SK-N-SH (cell line): ENCODE measurements at places on chromosomes 1 and 21. TPM values are rescaled to one million over a fixed set of nuclear protein-coding genes. Genes with fewer than 3 reads are reported as not detected.

The OR2T2 gene
- polyA plus RNA-seq = not detected in 2 replicates

The RGS18 gene
- not detected in 2 replicates for polyA plus RNA-seq

The ECM1 gene
- 20.2 and 32.3 TPM in 2 replicates for polyA plus RNA-seq

The S100A14 gene
- polyA plus RNA-seq = 0.15 TPM in 1 of 2 replicates, not detected in the other

DNA sequence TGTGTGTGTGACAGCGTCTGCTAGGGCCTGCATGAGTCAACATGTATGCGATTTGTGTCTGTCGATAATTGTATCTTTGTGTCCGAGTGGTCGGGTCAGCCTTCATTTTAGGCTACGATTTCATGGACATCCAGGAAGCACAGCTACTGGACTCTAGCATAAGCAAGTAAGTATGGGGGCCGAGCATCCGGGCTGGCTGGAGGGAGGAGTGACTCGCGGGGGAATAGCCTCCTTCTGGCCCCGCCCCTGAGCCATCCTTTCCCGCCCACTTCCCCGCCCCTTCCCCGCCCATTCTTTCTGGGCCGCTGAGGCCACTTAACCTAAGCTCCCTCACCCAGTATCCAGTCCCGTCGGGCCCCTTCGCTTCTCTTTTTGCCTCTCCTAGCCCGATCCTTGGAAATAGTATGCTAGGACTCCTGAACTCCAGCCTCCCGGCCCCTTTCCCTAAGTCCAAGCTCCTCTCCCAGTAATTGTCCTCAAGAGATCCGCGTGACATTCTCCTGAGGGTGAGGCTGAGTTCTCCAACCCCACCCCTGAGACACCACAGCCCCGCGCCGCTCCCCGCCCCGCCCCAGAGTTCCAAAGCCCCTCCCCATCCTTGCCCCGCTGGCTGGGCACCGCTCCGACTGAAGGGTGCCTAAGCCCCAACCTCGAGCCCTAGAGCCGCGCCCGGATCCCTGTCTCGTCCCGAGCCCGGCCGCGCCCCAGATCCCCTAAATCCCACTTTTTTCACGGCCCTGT is 1.2 kb downstream of the MAP3K6 start:
- peak; percentile 97 for DNase-seq

DNA sequence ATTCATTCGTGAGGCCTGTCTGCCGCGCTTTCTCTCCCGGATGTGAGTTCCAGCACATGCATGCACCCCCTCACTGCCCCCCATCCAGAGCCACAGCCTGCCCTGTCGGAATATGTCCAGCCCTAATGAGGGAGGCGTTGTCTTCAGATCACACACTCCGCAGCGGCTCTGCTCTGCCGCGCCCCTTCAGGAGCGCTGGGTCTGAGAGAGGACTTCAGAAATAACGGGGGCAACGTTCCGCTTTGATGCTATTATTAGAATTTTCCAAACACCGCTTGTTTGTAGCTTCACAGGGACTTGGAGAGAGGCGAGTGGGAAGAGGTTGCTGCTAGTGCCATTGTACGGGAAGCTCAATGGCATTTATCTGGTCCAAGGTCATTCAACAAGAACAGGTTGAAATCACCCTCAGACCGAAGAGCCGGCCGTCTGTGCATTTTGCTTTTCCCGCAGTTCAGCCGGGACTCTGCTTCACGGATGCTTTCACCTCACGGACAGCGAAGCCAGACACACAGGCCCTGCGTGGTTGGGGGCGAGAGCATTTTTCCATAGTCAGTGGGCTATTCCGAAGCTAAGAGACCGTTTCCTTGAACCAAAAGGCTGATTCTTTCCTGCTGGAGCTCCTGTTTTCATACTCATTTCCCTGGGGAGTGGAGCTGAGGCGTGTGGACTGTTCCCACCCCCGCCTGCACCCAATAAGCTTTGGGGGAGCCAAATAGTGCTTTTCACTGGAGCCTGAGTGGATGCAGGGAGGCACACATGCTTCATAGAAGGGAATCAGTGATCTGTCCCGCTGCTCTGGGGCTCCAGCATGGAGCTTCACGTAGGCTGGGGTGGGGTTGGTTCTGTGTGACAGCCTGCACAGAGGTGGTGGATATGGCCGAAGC is 69.7 kb downstream of the GALNT2 start:
- DNase-seq = no peak

- no peak for DNase-seq
These were observed 82.5 kb upstream of the MAP1LC3C start for GRCh38 chr1:242081446-242081845.

- DNase-seq = no peak
These were observed 8.2 kb downstream of the HCRTR1 start for GRCh38 chr1:31625561-31626222.

DNA sequence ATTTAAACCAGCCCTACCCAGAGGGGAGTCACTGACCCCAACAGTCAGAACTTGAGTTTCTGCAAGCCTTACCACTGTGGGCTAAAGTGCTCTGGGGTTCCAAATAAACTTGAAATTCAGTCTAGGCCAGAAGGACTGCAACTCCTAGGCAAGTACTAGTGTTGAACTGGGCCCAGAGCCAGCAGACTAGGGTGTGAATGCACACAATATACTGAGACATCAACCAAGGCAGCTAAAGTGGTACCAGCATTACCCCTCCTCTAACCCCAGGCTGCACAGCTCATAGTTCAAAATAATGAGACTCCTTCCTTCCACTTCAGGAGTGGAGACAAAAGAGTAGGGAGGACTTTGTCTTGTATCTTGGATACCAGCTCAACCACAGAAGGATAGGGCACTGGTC is 18.9 kb upstream of the IL20 start:
- DNase-seq = no peak

DNA sequence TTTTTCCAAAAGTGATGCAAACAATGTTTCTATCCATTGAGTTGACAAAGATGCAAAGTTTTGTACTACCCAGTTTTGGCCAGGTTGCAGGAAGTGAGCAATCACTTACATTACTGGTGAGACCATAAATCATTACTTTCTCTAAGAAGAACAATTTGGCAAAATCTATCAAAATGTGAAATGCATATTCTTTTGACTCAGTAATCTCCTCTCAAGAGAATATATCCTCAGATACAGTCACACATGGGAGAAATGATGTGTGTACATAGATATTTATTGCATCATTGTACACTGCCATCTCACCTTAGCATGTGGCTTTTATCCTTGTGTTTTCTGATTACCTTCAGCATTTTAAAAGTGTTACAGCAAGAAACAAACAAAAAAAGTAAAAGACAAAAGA is 52.4 kb upstream of the FMO3 start:
- no peak for DNase-seq

GRCh38 chr1:9086796-9087195 is 17.4 kb upstream of the SLC2A5 start:
- no peak for DNase-seq

DNA sequence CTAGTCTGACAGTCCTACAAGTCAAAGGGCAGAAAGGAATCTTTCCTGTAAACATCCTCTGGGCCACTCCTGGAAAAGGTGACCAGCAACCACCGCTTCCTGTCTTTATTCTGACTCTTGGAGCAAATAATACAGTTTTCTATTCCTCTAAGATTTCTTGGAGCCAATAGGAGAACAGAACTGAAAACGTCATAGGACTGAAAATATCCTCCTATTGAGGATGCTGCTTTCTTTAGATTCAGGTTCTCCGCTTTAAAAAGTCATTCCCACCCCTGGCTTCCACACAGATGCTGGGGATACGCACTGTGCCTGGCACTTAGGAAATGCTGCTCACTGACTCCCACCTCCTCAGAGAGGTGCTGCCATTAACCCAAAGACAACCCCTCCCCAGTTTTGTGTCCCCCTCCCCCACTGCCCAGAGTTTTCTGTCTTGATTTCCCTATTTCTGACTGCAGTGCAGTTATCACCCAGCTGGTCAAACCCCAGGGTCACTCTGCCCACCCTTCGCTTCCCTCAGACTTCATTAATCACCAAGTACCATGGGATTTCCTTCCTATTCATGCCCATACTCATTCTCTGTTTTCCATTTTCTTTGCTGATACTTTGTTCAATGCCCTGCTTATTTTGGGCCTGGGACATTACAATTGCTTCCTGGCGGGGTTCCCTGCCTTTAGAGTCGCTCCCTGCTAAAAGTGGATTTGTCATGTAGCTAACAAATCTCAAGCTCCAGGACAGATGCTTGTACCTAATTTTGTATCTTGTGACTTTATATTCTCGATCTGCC is 82.1 kb upstream of the ARHGAP29 start:
- DNase-seq = no peak

GRCh38 chr21:42047821-42048613 is 23.1 kb upstream of the UMODL1 start:
- DNase-seq = no peak

- no peak for DNase-seq
These were observed 225.7 kb upstream of the AJAP1 start for GRCh38 chr1:4428711-4429110.

- no peak for DNase-seq
These were observed 33.6 kb upstream of the CD34 start for GRCh38 chr1:207944571-207944970.

GRCh38 chr1:5435414-5435813 is 556.8 kb downstream of the NPHP4 start:
- DNase-seq = no peak

GRCh38 chr1:226697929-226698544 is 41.0 kb downstream of the ITPKB start:
- DNase-seq = no peak

GRCh38 chr1:241985787-241986186 is 13.1 kb downstream of the MAP1LC3C start:
- DNase-seq = peak; percentile 55

DNA sequence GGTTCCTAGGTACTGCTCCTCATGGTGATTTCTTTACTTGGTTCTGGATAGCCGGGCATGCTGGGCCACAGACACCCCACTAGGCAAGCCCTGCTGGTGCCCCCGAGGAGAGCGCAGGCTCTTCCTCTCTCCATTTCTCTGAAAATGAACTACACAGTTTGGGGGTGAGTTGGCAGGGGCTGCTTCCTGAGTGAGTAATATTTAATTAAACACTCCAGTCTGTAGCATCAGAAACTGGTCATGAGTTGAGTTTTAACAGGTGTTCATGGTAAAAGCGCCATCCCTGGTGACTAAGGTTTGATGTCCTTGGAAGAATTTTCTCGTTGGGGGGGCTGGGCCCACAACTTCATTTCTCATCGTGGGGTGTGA is 1.7 kb downstream of the SPSB1 start:
- DNase-seq = no peak

DNA sequence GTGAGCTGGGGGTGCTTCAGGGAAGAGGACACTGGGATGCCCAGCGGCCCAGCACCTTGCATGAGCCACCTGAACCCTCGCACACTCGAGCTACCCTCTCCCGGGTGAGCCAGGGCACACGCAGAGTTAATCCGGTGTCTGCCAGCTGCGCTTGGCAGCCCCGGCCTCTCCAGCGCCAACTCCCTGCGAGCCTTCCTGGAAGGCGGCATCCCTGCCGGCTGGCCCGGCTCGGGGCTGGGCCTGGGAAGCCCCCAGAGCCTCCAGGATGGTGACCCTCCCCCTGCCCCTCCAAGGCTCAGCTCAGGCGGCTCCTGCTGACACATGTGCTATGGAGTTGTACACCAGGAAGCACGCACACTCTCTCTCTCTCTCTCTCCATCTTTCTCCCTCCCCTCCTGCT is 48.7 kb downstream of the RAP1GAP start:
- peak; percentile 75 for DNase-seq

- peak; percentile 97 for DNase-seq
These were observed 20.7 kb downstream of the TRIM62 start for GRCh38 chr1:33161061-33161681.

DNA sequence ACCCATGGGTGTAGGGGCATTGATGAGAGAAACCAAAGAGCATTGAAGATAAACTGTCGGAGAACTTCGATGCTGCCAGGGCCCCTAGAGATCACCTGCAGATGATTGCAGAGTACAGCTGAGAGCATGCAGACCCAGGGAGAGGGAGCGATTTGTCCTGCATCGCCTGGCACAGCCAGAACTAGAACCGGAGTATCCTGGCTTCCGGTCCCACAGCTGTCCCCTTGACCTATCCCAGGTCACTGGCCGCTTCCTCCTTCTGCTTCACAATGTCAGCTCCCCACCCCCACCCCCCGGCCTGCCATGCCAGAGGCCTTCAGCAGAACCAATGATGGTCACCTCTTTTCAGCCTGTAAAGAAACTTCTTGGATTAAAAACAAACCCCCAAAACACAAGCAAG is 29.2 kb upstream of the SOX13 start:
- no peak for DNase-seq

GRCh38 chr1:206011057-206011456 is 7.9 kb upstream of the RAB7B start:
- DNase-seq = no peak

GRCh38 chr21:29125191-29125590 is 5.3 kb upstream of the MAP3K7CL start:
- no peak for DNase-seq

- no peak for DNase-seq
These were observed 28.3 kb downstream of the MX2 start for GRCh38 chr21:41390043-41390639.

GRCh38 chr1:104953555-104953954 is 1203.9 kb downstream of the AMY1C start:
- DNase-seq = no peak

DNA sequence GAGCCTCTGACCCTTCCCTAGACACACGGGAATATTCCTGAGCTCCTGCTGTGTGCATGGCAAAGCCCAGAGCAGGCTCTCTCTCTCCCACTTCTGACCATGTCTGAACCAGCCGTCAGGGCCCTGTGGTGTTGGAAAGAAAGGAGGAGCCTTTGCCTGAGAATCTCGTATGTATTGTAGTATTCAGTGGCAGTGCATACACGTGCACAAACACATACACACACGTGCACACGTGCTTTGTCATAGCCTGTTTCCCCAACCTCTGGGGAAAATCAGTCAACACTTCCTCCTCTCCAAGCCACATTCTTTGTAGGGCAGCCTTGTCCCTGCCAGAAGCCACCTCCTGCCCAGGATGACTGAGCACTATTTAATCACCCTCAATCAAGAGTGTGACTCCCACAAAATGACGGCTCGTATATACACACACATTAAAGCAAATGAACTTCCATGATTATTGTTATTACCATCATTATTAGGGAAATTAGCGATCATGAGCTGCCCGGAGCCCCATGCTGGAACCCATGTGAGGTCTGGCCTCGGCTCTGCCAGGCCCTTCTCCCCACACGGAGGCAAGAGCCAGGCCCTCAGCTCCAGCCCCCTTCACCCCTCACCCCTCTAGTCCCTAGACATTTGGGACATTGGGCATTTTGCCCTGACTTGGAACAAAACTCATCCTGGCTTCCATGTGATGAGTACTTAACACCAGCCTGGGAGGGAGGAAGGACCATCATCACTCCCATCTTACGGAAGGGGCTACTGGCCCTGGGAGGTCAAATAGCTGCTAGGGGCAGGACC is 331.9 kb downstream of the NPHP4 start:
- no peak for DNase-seq

DNA sequence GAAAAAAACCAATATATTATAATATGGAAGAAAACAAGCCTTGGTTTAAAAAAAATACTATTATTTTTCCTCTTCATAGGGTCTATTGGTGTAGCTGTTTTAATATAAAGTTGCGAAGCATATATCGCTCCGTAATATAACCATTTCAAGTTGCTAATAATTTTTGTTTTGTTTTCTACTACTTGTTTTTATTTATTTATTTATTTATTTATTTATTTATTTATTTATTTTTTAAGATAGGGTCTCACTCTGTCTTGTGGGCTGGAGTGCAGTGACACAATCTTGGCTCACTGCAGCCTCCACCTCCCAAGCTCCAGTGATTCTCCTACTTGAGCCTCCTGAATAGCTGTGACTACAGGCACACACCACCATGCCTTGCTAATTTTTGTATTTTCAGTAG is 46.4 kb downstream of the PRDM2 start:
- no peak for DNase-seq
